Stimulated activated CD4-positive, alpha-beta T cell treated with anti-CD3 and anti-CD28 coated beads, TNF-alpha, amount 100 ng/mL, for 1 hour (primary cell): ENCODE measurements at places on chromosomes 4 and X.

GRCh38 chr4:2266821-2267220 is 4.9 kb upstream of the MXD4 start:
- no peak for DNase-seq

DNA sequence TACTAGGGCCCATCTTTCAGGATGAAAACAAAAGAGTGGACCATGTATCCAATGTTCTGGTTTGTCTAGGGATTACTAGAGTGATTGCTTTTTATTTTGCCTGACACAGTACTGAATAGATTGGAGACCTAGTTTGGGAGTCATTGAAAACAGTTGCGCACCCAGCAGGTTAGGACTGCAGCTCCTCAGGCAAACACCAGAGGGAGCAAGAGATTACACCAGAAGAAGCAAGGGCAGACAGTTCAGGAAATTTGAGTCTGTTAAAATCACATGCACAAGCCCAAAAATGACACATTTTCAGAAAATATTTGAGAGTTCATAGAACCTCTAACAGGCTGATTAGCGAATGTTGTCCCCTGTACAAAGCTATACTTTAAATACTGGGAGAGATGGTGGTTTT is 55.6 kb downstream of the CYLC1 start:
- no peak for DNase-seq

DNA sequence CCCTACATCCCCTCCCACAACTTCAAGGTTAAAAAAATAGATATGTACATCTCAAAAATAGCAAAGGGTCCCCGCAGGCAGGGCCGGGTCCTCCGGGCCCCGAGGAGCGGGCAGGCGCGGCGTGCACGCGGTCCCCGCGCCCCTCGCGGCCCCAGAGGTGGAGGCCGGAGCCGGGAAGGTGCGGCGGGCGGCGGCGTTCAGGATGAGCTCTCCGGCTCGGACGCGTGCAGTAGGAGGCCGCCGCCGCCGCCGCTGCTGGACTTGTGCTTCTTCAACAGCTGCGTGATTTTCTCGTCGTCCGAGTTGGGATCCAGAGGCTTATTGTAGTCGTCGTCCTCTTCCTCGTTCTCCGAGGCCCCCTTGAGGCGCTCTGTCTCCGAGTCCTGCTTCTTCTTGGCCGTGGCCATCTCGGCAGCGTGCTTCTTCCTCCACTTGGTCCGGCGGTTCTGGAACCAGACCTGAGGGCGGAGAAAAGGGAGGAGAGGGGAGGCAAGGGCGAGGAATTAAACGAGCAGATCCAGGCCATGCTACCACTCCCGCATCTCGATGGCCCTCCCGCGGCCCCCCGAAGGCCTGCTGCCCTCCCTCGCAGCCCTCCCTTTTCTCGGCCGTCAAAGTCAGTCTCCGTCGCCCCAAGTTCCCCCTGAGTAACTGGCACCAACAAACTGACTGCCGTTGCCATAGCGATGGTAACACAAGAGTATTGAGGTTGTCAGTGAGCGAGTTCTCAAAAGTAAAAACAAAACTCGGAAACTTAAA is 5.8 kb downstream of the NKX6-1 start:
- DNase-seq: no peak

DNA sequence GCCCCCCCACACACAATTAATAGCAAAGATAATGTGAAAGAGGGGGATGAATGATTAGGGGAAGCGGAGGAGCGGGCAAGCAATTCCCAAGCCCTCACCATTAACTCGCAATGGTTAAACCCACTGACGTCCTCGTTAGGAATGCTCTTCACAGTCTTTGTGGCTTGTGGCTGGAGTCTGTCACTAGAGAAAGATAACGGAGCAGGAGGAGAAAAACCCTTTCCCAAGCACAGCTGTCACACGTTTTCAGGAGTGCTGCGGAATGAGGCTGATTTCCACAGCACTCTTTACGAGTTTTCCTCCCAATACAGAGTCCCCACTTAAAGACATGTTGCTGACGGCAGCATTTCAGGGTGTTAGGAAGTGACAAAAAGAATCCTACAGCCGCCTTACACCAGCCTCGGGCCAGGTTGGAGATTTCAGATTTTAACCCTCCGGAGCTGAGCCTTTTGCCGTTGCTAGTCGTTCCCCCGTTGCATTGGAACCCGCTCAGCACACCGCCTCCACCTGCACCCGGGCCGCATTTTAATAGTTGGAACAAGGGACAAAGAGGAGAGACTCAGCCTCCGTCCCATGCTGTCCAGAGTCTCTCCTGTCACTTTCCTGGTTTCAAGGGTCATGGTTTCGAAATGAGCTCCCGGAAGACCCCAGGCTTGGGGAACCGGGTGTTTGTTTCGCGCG is 92.2 kb downstream of the GEMIN8 start:
- DNase-seq: no peak

- no peak for DNase-seq
These were observed 644.1 kb downstream of the MID1IP1 start for GRCh38 chrX:39445336-39445735.

GRCh38 chr4:154562697-154563254 is at the start of gene FGB:
TSS of gene FGB (plus strand) at chr4:154563011. CDS start at chr4:154563019, 8 bp downstream.
- no peak for DNase-seq

DNA sequence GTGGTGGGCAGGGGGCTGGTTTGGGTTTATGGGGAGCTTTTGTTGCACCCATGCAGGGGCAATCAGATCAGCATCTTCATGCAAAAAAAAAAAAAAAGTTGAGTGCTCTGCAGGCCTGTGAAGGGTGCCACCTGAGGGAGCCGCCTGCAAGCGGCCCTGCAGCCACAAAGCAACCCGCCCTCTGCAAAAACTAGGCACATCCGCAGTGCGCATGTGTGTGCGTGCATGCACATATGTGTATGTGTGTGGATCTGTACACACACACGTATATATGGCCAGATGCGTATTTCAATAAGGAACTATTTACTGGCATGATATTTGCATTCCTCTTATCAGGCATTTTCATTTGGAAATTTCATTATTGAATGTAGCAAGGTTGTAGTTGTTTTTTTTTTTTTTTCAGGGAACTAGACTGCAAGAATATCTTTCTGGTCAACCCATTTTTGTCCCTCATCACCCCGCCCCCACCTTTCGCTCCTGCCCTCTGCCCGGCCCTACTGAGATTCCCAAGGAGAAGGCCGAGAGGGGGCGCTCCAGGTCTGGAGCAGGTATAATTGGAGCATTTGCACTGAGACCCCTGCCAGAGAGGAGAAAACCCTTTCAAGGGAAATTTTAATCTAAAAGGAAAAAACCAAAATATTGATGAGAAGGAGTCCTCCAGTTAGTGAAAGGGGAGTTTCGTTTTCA is 18.1 kb downstream of the CCNQ start:
- DNase-seq: no peak

- DNase-seq: no peak
These were observed 31.7 kb downstream of the RBBP7 start for GRCh38 chrX:16838202-16839066.

DNA sequence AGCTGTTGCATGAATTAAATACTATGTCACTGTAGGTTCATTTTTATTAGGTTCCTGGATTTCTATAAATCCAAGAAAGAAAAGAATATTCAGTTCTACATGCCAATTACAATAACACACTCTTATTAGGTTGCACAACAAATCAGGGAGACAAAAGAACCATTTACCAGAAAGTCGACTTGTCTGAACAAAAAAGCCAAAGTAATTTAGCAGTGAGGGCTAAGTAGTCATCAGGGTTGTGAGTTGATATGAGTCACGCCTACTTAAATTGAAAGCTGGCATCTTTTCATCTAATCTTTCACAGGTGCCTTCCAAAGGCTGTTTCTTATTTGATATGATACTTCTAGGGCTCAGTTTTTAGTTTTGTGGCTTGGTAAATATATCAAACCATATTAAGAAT is 25.4 kb upstream of the GNRHR start:
- no peak for DNase-seq

GRCh38 chr4:95676190-95676589 is 127.4 kb upstream of the UNC5C start:
- DNase-seq: no peak
